Breast epithelium (tissue), 4 donors: ENCODE measurements at places on chromosomes 13 and 19. TPM values are rescaled to one million over a fixed set of nuclear protein-coding genes. Genes with fewer than 3 reads are reported as not detected.

Gene FGF14
- under 0.01 TPM for total RNA-seq

Gene PSPN
- 0.59 TPM for total RNA-seq

Gene CD177
- total RNA-seq: 0.33 TPM

Gene FARP1
- total RNA-seq: 29.8 TPM

Gene KLK3
- not detected for total RNA-seq

Gene HIF3A
- 20.6 TPM for total RNA-seq

Gene CGB5
- not detected for total RNA-seq

Gene APC2
- total RNA-seq: under 0.01 TPM

Gene TYK2
- total RNA-seq: 104 TPM

Gene FBXO27
- 5.1 TPM for total RNA-seq

Gene PSG2
- total RNA-seq: not detected

Gene APOE
- 439 TPM for total RNA-seq

Gene IGFL2
- total RNA-seq: not detected

GRCh38 chr13:103007427-103007762 lies 58.8 kb downstream of the SLC10A2 start:
- no peak for DNase-seq

- DNase-seq: no peak
Measured at GRCh38 chr13:92029641-92030040, 631.2 kb downstream of the GPC5 start.

DNA sequence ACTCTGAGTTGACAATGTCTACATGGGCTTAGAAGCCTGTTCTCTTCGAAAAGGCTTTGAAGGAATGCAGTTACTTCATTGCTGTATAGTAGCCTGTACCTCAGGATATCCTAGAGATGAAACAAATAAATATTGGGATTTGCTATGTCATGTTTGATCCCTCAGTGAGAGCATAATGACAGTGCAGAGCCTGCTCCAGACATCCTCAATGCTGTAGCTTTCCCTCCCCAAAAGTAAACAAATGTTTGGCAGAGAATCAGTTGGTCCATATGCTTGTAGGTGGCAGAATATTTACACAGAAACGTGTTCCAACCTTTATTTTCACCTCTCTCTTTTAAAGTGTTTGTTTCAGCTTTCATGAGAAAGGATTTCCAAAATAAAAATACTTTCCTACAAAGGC lies 515.3 kb upstream of the SGCG start:
- no peak for DNase-seq
